ENCODE measurements at places on chromosomes 5 and 9.

DNA sequence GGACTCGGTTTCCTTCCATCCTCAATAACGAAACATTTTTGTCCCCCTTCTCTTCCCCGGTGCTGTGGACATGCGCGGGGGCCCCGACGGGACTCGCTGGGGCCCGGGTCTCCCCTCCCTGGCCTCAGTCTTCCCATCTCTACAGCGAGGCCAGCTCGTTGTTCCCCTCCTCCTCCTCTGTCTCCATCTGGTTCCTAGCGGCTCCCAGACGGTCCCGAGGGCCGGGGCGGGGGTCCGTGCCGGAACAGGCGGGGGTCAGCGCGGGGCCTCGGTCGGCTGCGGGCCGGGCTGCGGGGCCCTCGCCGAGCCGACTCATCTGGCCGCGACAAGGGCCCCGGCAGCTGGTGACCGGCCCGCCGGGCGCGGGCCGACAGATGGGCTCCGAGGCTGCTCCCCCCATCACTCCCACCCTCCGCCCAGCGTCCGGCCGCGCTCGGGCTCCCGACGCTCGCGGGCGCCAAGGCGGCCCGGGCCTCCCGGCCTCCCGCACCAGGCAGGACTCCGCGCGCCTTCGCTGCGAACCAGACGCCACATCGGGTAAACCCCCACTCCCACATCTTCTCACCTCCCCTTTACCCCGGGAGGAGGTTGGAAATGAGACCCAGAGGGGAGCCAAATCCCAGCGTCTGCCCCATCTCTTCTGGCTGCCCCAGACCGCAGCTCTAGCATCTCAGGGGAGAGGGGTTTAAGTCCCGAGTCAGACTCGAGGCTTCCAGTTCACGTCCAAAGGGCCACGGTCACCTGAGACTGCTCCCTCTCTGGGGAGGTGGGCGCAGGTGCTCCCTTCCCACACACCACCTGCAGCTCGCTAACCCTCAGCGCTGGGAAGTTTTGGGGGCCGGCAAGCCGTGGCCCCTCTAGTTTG lies 8.1 kb downstream of the BARHL1 start:
- DNase-seq, result no peak

GRCh38 chr9:36893184-36893583 lies 140.9 kb downstream of the PAX5 start:
- DNase-seq, result no peak

- no peak for DNase-seq
Measured at GRCh38 chr5:123813937-123814624, 302.1 kb downstream of the CSNK1G3 start.

GRCh38 chr5:88364991-88365390 lies 96.3 kb upstream of the TMEM161B start:
- DNase-seq, result no peak

DNA sequence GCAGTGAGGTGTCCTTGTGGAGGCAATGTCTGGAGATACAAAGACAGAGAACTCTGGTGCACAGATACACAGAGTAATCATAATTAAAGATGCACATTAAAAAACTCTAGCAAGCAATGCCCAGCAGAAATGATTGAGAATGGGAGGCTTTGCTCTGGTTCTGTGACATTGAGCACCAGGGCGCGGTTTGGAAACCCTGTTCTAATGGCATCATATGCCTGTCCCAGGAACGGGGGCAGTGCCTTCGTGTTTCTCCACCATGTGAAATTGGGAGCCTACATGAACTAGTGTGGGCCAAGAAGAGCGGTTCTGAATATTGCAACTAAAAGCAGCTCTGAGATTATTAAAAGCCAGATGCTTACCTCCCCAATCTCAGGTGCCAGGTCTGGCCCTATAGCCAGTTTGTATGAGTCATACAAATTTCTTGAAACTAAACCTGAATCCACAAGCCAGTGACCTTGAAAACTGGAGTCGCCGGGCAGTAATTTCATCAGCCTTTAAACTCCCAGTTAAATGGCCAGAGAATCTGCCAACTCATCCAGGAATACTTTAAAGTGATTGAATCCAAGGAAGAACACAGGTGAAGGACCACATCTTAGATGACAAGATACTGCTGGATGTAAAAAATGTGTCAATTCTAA lies 22.2 kb upstream of the CTSL start:
- DNase-seq, result no peak
